ENCODE measurements at places on chromosomes 7 and 10.
A peak's percentile ranks its signal among the peaks of the same experiment; 100 is the strongest.

DNA sequence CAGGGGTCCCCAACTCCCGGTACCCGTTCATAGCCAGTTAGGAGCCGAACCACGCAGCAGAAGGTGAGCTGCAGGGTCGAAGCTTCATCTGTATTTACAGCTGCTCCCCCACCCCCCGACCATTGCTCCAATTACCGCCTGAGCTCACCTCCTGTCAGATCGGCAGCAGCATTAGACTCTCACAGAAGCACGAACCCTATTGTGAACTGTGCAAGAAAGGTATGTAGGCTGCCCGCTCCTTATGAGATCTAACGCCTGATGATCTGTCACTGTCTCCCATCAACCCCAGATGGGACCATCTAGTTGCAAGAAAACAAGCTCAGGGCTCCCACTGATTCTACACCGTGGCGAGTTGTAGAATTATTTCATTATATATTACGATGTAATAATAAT is 14.6 kb upstream of the AZGP1 start:
- DNase-seq: no peak

- no peak for DNase-seq
Measured at GRCh38 chr7:24757353-24758275, at the start of gene GSDME. TSS of gene GSDME (minus strand) at chr7:24757464. CDS start at chr7:24749774, 7,690 bp downstream.

DNA sequence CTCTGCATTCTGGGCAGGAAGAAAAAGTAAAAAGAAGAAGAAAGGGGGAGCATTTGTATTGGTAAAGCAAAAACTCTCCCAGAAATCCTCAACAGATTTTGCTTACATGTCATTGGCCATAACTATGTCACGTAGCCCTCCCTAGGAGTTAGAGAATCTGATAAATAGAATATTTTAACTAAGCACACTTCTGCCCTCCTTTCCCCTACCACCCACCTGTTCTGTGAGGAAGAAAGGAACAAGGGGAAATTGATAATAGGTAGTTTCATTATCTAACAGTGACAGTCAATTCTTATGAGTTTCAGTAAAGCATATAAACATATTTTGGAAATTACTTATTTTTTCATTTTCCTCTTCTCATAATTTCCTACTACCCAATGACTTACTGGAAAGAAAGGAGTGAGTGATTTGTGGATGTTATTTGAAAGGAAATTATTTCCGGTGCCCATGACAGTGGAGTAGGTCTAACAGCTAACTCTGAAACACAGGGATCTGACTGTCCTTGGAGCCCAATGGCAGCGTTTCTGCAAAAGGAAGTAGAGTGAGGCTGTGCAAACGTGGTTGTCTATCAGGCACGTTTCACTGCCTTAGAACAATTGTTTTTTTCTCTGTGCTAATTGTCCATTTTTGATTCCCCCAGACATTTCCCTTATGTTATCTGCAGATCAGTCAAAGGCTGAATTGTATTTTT is 128.6 kb upstream of the MDFIC start:
- DNase-seq: no peak

- DNase-seq: no peak
Measured at GRCh38 chr10:78997635-78998618, 70.8 kb upstream of the ZMIZ1 start.

GRCh38 chr10:9305018-9305655 is 1250.6 kb downstream of the GATA3 start:
- peak; percentile 34 for DNase-seq

DNA sequence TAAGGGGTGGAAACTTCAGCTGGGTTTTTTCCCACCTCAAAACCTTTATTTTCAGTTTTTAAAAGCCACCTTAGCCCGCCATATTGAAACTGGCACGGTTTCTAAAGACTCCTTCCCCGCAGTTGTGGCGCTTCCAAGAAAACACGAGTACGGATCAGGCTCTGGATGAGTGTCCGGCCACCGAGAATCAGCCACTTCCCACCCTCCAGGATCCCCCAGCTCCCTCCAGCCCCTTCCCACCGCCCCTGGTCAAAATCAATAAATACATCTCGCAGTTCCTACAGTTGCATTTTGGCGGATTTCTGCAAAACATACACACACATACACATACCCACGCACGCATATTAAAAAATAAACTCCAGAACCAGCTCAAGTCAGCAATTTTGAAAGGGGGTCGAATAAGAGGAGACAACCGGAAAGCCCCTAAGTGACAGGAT is 1.1 kb downstream of the SFMBT2 start:
- peak; percentile 16 for DNase-seq

GRCh38 chr10:79258894-79259293 is 88.4 kb upstream of the PPIF start:
- no peak for DNase-seq

GRCh38 chr7:16465469-16466361 is at the start of gene SOSTDC1:
TSS of gene SOSTDC1 (minus strand) at chr7:16465738. CDS start at chr7:16465668, 70 bp downstream.
- DNase-seq: no peak

GRCh38 chr7:48035967-48036478 is 680 bp downstream of the C7orf57 start:
- no peak for DNase-seq

- no peak for DNase-seq
Measured at GRCh38 chr10:46033602-46034011, 3.2 kb upstream of the NCOA4 start.

DNA sequence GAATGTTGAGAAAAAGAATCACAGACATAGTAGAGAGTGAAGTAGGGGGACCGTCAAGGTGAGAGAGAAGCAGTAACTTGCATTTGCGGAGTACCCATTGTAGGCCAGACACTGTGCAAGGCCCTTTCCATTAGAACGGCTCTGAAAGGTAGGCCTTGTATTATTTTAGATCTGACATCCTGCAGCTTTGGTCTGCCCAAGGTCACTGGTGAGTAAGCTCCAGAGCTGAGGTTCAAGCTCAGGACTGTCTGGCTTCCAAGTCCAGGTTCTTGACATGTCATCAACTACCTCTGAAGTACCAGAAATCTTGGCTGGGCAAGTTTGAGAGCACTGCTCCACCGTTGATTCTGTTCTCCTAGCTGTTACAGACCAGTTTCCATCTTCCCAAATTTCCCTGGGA is 13.2 kb upstream of the EVX1 start:
- DNase-seq: no peak

GRCh38 chr10:46268076-46268881 is 18.5 kb upstream of the ANTXRL start:
- no peak for DNase-seq

DNA sequence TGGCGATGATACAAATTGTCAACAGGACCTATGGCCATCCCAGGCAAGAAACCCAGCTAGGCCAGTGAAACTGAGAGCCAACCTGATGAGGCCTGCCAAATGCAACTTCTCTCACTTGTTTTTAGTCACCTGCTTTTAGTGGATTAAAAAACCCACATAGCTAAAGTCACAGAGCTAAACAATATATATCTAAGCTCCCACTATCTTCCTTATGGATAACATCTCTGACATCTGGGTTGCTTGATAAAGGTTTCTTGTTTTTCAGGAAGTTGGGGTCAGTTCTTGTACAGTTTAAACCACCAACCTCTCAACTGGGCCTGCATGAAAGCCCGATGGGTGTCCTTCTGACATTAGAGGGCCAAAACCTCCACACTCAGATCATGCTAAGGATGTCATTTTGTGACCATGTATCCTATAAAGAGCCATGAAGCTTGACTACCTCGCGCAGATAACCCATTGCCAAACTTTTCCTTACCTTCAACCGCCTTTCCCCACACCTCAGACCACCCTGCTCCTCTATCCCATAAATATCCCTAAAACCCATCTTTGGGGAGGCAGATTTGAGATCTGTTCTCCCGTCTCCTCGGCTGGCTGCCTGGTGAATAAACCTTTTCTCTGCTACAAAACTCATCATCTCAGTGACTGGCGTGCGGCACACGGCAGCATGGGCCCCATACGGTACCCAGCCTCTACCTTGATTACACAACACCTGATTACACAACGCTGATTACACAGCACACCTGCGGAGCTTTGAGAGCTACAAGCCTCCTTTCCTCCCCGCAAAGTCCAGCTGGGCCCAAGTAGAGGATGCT is 797 bp upstream of the STMP1 start:
- peak; percentile 79 for DNase-seq

- no peak for DNase-seq
Measured at GRCh38 chr7:78264105-78264504, 465.5 kb downstream of the PHTF2 start.

DNA sequence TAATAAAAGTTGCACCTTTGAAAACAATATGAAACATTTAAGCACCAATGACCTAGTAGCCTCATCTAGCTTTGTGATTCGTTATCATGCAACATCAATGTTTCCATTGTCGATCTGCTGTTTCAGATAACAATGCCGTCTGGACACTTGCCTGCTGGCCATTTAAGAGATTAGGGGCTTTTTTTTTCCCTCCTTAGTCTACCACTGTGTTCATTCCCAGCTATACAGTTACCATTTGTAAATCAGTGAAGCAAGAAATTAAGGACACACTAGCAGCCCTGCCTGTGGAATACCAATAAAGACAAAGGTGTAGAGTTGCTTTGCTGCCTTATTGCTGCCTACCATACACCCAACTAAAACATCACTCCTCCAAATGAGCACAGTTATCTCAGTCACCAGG is 37.6 kb upstream of the MYO3A start:
- DNase-seq: no peak

DNA sequence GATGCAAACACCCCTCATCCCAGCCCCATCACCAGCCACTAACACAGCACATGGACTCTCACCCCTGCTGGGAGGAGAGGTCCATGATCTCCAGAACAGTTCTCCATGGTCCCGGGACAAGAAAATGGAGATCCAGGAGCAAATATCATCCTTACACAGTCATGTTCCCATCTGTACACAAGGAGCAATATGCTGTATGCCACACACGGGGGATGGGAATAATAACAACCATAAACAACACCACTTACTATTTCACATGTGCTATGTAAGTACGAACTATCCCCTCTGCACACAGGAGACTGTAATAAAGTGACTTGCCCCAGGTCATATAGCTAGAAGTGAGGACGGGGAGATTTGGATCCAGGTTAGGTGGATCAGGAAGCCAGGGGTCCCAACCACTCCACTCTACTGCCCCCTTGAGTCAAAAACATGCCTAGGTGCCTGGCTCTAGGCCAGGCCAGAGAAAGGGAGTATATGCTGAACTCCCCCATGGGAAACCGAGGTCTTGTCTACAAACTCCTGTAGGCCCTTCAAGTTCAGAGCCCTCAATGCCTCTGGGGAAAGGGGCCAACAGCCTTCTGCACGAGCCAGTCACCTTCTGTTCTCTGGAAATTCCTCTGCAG is 34.1 kb downstream of the LRRC20 start:
- peak; percentile 62 for DNase-seq

- DNase-seq: no peak
Measured at GRCh38 chr10:18201877-18202276, 61.7 kb downstream of the CACNB2 start.

DNA sequence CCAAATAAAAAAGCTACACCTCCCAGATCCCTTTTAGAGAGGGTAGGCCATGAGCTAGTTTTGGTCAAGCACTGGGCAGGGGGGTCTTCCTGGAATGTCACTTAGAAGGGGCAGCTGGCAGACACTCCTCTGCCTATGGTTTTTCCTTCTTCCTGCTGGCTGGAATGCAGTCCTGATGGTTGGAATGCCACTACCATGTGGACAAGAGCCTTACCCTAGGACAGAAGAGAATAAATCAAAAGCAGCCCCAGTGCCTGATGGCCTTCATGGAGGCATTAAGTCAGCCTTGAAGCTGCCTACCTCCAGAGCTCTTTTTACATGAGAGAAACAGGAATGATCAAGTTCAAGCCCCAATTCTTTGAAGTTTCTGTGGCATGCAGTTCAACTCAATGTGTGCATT is 43.5 kb upstream of the SORBS1 start:
- DNase-seq: no peak
